ENCODE measurements at places on chromosomes 3 and 15. TPM values are rescaled to one million over a fixed set of nuclear protein-coding genes. Genes with fewer than 3 reads are reported as not detected.

QTRT2 gene
- total RNA-seq = 21.4 TPM

DNA sequence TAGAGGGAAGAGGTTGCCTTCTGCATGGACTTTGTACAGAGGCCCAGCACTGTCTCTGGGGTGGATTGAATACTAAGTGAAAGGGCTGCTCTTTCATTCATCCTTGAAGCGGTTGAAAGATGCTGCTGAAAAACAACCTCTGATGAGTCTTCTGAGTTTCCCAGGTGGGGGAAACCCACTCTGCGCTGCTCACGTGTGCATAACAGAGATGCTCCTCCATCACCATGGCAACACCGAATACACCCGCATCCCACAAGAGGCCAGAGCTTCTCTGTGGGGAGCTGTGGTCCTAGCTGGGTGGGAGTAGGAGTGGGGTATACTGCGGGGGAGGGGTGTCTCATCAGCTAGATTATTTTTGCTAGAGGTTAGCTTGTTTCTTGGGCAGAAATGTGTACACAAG is 6.1 kb upstream of the SYN2 start:
- no peak for DNase-seq

- no peak for DNase-seq
Measured at GRCh38 chr3:26967501-26967900, 344.9 kb downstream of the LRRC3B start.

CCDC9B gene
- 37.8 TPM for total RNA-seq

GRCh38 chr3:44862226-44862637 is 520 bp downstream of the TMEM42 start:
- no peak for DNase-seq
